ENCODE measurements at places on chromosomes 4 and X.

- no peak for DNase-seq
These were observed 50.4 kb downstream of the SORBS2 start for GRCh38 chr4:185761352-185762235.

DNA sequence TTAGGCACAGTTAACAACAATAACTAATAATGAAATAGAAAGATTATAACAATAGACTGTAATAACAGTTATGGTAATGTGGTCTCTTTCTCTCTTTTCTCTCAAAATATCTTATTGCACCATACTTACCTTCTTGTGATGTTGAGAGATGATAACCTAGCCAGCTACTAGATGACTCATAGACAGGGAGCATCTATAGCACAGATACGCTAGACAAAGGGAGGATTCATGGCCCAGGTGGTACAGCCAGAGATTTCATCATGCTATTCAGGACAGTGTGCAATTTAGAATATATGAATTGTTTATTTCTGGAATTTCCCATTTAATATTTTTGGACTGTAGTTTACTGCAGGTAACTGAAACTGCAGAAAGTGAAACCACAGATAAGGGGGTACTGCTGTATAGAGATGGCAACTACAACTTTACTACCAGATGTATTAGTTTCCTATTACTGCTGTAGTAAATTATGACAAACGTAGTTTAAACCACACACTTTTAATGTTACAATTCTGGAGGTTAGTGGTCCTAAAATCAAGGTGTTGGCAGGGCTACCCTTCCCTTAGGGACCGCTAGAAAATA lies 41.8 kb upstream of the MAGED1 start:
- DNase-seq = no peak

DNA sequence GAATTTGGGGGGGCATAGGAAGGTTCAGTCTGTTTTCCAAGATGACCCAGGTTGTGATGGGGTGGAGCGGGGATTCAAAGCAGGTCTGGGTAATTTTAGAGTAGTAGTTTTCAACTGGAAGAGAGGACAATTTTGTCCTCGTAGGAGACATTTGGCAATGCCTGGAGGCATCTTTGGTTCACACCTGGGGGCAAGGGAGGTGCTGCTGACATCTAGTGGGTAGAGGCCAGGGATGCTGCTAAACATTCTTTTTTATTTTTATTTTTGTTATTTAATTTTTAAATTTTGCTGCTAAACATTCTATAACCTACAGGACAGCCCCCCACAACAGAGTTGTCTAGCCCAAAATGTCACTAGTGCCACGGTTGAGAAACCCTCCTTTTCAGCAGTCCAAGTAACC lies 1.9 kb downstream of the RAB9A start:
- no peak for DNase-seq

GRCh38 chr4:149706942-149707341 lies 108.7 kb downstream of the IQCM start:
- no peak for DNase-seq

GRCh38 chrX:24963823-24964222 lies 51.9 kb downstream of the ARX start:
- no peak for DNase-seq

DNA sequence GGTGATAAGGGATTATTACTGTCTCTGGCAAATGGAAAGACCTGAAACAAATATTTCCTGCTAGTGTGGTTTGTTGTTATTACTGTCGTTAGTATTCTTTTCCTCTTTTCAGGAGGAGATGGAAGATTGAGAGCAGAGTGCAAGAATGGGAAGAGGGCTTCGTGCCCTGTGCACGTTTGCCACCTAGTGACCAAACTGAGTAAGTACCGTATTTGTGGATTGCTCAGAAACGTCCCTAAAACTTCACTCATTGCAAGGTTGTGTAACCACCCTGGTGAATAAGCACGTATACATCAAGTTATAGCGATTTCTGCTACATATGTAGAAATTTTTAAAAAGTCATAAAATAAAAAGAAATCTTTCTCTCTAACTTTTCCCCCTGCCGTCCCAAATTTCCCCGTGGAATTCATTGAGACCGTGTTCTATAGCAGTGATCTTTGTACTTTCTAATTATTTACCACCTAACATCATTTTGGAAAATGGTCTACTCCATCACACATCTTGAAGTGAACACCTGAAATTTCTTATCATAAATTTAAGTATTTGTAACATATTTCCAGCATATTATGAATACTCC lies 24.3 kb downstream of the LINC00632 start:
- DNase-seq = no peak

DNA sequence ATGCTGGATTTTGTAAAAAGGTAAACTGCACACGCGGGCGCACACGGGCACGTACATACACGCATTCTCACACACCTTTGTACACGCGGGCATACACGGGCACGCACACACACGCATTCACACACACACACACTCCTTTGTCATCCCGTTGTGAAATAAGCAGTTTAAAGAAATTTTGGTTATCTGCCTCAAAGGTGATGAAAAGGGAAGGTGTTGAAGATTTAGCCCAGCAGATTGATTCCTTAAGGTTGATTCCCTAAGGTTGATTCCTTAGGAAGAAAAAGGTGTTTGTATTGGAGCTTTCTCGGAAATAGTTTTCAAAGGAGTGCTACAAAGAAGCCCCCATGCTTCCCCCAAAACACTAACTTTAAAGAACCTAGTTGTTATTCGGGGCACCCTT lies 693 bp downstream of the ATP10D start:
- no peak for DNase-seq

- no peak for DNase-seq
These were observed 783.0 kb upstream of the AADAT start for GRCh38 chr4:170872794-170873193.

GRCh38 chr4:3280466-3280865 lies 12.4 kb upstream of the RGS12 start:
- no peak for DNase-seq

DNA sequence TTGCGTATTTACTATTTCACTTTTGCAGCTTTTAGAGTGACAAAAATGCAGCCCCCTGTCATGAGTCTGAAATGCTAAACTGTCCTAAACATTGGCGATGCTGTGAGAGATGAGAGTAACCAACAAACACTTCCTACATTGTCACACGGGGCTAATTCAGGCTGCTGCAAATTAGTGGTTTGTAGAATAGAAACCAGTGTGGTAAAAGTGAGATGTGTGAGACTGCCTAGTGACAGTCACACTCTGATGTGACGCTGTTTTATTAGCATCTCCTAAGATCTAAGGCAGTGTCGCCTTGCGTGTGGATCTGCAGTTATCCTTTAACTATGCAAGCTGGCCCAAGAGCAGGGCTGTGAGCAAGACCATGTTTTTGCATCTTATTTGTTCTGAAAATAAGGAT lies 800.2 kb upstream of the TENM3 start:
- DNase-seq = no peak

DNA sequence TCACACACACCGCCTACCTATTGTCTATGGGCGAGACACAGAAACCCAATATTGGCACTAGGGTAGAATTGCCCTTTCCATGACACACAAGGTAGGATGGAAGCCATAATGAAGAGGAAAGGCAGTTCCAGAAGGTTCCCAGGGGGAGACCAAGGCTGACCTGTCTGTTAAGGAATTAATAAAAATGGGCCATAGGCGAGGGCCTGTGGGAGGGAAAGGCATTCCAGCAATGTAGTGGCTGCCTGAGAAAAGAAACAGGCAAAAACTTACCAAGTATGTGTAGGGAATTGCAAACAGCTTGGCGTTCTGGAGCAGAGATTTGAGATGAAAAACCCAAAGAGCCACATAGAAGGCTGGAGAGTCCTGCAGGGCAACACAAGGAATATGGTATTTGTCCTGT lies 19.1 kb downstream of the MAGED2 start:
- no peak for DNase-seq

GRCh38 chr4:164948975-164949374 lies 28.5 kb downstream of the TRIM61 start:
- no peak for DNase-seq

- no peak for DNase-seq
These were observed 53.3 kb downstream of the FBXL5 start for GRCh38 chr4:15601862-15602261.

Data from activated gamma-delta T cell (primary cell).